PC-3 (cell line): ENCODE measurements at places on chromosomes 11 and 22. TPM values are rescaled to one million over a fixed set of nuclear protein-coding genes. Genes with fewer than 3 reads are reported as not detected.

The FXYD2 gene
- total RNA-seq: not detected in 2 replicates

The KIRREL3 gene
- 0.44 TPM in 1 of 2 replicates, not detected in the other for total RNA-seq

The CYTH4 gene
- 1.9 and 4.6 TPM in 2 replicates for total RNA-seq

The KRTAP5-7 gene
- not detected in 2 replicates for total RNA-seq

The FAU gene
- total RNA-seq: 1,119 and 1,157 TPM in 2 replicates

The ANKK1 gene
- 0.22 TPM in 1 of 2 replicates, not detected in the other for total RNA-seq

The DSCAML1 gene
- total RNA-seq: not detected in 2 replicates

The MPZL2 gene
- total RNA-seq: 40.6 and 51.5 TPM in 2 replicates

The IGSF9B gene
- 0.58 and 1.3 TPM in 2 replicates for total RNA-seq

DNA sequence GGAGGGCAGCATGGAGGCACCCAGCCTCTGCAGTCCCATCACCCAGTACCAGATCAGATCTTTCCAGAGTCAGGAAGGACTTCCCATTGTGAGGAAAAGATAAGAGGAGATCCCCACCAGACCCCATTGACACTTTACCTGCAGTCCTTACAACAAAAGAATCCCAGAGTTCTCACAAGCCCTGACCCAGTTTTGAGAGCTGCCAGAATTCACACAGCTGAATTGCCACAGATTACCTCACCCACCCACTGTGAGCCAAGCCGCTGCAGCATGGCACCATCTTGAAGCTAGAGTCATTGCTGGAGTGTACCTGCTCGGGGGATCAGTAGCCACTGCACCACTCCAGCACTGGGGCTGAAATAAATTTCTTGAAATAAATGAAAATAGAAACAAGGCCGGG, 91.8 kb upstream of the UBASH3B start:
- peaks cover 60% of the 10 kb centered on the region for H3K27me3 ChIP-seq
- H3K27ac ChIP-seq: no peak overlapping the region
- DNase-seq: no peak

GRCh38 chr22:31488346-31488883, 1.2 kb downstream of the EIF4ENIF1 start:
- peak overlapping the region; percentile 99 for H3K4me3 ChIP-seq
- no peak overlapping the region for H3K27ac ChIP-seq
- DNase-seq: no peak
- H3K4me1 ChIP-seq: peaks cover 14% of the 10 kb centered on the region; the same call in 1 of the 2 replicates
- 0 out of 2 replicates have a peak, but pooled peaks cover 8% of the 10 kb centered on the region for H3K36me3 ChIP-seq

DNA sequence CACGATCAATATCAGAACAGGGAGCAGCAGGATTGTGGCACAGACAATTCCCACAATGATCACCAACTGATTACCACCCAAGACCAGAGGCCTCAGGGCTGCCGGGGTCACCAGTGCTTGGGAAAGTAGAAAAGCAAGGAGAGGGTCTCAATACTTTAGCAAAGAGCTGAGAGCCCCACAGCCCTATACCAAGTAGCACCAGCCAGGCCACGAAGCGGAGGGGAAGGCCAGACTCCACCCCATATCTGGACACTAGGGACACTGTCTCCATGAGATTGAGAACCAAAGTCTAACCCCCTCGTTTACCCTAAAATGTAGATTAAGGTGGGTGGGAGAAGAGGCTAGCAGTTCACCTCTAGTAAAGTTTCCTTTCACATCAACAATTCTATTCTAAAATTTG, 24.1 kb upstream of the SCN2B start:
- peaks cover 8% of the 10 kb centered on the region for H3K4me1 ChIP-seq
- no peak overlapping the region for H3K4me3 ChIP-seq
- H3K27ac ChIP-seq: no peak overlapping the region
- DNase-seq: no peak
- 0 out of 2 replicates have a peak, but pooled peaks cover under 1% of the 10 kb centered on the region for H3K27me3 ChIP-seq

DNA sequence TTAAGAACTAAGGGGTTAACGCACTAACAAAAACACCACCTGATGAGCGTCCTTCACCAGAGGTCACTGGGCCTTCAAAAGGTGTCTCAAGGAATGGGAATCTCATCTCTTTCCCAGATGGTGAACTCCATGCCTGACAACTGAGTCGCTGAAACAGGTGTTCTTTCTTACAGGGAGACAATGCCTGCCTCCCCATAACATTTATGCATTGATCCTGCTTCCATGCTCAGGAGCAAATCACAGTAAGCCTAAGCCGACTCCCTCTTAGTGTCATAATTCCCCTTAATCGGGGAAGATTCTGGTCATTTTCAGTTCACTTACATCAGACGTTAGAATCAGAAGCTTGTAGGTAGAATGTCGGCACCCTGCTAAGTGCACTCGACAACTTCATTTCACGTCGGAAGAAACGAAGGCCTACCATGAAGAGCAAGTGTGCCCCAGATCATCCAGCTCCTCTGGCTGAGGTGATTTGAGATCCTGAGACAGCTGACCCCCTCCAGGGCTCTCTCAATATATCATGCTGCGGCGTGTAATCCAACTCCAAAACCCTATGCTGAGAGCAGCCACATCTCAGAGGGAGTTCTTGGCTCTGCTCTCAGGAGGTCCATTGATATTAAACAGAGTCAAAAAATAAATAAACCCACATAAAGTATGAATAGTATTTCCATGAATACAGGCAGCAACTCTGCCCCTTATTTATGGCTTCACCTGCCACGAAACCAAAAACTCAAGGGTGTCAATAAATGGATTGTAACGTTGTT, 163.1 kb downstream of the LARGE1 start:
- H3K4me1 ChIP-seq: no peaks in the 10 kb centered on the region
- no peak for DNase-seq
- H3K27me3 ChIP-seq: no peaks in the 10 kb centered on the region
- no peak overlapping the region for H3K27ac ChIP-seq
- no peaks in the 10 kb centered on the region for H3K36me3 ChIP-seq

- H3K36me3 ChIP-seq: no peaks in the 10 kb centered on the region
- H3K27ac ChIP-seq: peak overlapping the region; percentile 100; the same call in 1 of the 2 replicates
- DNase-seq: no peak
- H3K4me1 ChIP-seq: peaks cover 50% of the 10 kb centered on the region
Observed at GRCh38 chr11:33694346-33695050, 6.1 kb downstream of the C11orf91 start.

- no peak overlapping the region for H3K27ac ChIP-seq
- no peak for DNase-seq
- no peaks in the 10 kb centered on the region for H3K36me3 ChIP-seq
Observed at GRCh38 chr11:123354371-123354975, 75.6 kb upstream of the GRAMD1B start.

DNA sequence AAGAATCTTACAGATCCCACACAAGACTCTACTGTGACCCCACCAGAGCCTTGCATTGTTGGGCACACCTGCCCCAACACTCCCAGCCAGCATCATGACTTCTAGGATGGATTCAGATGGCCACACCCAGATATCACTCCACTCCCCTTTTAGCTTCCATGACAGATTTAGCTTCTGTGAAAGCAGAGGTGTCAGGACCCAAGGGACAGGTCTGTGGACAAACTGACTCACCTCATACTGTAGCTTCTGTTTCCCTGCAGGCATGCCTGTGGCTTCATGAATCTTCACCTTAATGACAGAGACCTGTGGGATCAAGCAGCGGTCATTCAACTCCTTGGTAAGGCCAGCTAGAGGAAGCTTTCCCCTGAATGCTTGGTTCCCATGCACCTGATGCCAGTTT, 8.5 kb upstream of the TBC1D10A start:
- H3K27ac ChIP-seq: no peak overlapping the region
- no peaks in the 10 kb centered on the region for H3K27me3 ChIP-seq
- no peaks in the 10 kb centered on the region for H3K4me1 ChIP-seq
- no peak overlapping the region for H3K4me3 ChIP-seq
- no peak for DNase-seq
- peaks cover 72% of the 10 kb centered on the region for H3K36me3 ChIP-seq

- H3K4me1 ChIP-seq: peaks cover 30% of the 10 kb centered on the region
- peak; percentile 96 for DNase-seq
- H3K4me3 ChIP-seq: no peak overlapping the region
Observed at GRCh38 chr11:63837027-63837688, 1.8 kb upstream of the MARK2 start.

GRCh38 chr11:48242501-48242900, 2.4 kb upstream of the OR4X2 start:
- H3K36me3 ChIP-seq: no peaks in the 10 kb centered on the region
- 0 out of 2 replicates have a peak, but pooled peaks cover 5% of the 10 kb centered on the region for H3K27me3 ChIP-seq
- no peaks in the 10 kb centered on the region for H3K4me1 ChIP-seq

GRCh38 chr11:120346233-120346632, 10.0 kb downstream of the ARHGEF12 start:
- peaks cover 27% of the 10 kb centered on the region for H3K4me1 ChIP-seq
- H3K4me3 ChIP-seq: no peak overlapping the region
- DNase-seq: no peak
- H3K27me3 ChIP-seq: no peaks in the 10 kb centered on the region
- H3K27ac ChIP-seq: no peak overlapping the region

DNA sequence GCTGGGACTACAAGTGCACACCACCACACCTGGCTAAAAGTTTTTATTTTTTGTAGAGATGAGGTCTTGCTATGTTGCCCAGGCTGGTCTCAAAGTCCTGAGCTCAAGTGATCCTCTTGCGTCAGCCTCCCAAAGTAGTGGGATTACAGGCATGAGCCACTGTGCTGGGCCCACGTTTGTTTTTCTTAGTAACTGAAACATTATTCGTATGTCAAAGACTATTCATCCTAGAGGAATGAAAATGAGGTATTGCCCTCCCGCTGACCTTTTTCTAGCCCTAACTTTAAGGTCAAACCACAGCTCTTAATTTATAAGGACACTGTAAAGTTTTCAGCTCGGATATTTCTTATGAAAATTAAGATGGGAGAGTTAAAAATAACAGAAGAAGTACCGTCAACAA, 33.2 kb upstream of the PAX6 start:
- no peak overlapping the region for H3K27ac ChIP-seq
- no peak overlapping the region for H3K4me3 ChIP-seq
- DNase-seq: no peak
- H3K36me3 ChIP-seq: no peaks in the 10 kb centered on the region
- H3K27me3 ChIP-seq: no peaks in the 10 kb centered on the region; the same call in 1 of the 2 replicates

GRCh38 chr11:20156280-20156875, 3.9 kb downstream of the DBX1 start:
- no peaks in the 10 kb centered on the region for H3K4me1 ChIP-seq
- H3K4me3 ChIP-seq: no peak overlapping the region
- no peak overlapping the region for H3K27ac ChIP-seq
- H3K36me3 ChIP-seq: no peaks in the 10 kb centered on the region
- peaks cover 46% of the 10 kb centered on the region for H3K27me3 ChIP-seq
- no peak for DNase-seq

DNA sequence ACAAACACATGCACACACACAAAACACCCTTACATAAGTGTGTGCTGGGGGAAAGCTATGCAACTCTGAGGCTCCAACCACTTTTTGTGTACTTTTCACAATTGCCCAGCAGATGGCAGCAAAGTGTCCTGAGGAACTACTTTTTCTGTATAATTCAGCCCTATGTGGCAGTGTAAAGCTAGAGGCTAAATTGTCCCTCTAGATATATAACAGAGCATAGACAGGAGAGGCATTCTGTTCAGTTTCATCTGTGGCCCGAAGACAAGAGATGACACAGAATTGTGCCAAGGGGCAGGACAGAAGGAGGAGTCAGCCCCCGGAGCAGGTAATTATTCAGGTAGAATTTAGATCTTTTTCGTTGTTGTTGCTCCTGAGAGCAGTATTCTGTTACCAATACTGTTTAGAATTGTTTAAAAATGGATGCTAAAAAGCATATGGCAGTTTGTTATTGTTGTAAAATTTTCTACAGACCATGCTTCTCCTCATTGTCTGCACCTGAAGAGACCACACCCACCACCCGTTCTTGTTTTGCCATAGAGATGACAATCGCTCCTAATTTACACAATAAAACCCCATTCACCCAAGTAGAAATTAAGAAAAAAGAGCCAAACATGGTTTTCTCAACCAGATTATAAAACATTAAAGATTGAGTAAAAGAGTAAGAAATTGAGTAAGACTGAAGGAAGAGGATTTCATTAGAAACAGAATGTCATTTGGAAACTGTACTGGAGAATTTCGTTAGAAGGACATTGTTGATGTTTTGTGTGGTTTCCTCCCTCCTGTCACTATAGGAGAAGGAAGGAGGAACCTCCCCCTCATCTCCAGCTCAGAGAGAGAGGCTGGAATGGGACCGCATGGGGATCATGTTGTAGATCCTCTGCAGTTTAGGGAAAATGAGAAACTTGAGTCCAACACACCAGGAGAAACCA, 14.5 kb upstream of the MS4A7 start:
- no peaks in the 10 kb centered on the region; the same call in 1 of the 2 replicates for H3K4me1 ChIP-seq
- peaks cover 9% of the 10 kb centered on the region; the same call in 1 of the 2 replicates for H3K27me3 ChIP-seq
- H3K27ac ChIP-seq: no peak overlapping the region

- peak overlapping the region; percentile 58 for H3K4me3 ChIP-seq
- H3K4me1 ChIP-seq: peaks cover 83% of the 10 kb centered on the region
- H3K27me3 ChIP-seq: no peaks in the 10 kb centered on the region
- H3K36me3 ChIP-seq: no peaks in the 10 kb centered on the region
- DNase-seq: peak; percentile 96
Observed at GRCh38 chr11:12693479-12694182, 19.4 kb downstream of the TEAD1 start.

DNA sequence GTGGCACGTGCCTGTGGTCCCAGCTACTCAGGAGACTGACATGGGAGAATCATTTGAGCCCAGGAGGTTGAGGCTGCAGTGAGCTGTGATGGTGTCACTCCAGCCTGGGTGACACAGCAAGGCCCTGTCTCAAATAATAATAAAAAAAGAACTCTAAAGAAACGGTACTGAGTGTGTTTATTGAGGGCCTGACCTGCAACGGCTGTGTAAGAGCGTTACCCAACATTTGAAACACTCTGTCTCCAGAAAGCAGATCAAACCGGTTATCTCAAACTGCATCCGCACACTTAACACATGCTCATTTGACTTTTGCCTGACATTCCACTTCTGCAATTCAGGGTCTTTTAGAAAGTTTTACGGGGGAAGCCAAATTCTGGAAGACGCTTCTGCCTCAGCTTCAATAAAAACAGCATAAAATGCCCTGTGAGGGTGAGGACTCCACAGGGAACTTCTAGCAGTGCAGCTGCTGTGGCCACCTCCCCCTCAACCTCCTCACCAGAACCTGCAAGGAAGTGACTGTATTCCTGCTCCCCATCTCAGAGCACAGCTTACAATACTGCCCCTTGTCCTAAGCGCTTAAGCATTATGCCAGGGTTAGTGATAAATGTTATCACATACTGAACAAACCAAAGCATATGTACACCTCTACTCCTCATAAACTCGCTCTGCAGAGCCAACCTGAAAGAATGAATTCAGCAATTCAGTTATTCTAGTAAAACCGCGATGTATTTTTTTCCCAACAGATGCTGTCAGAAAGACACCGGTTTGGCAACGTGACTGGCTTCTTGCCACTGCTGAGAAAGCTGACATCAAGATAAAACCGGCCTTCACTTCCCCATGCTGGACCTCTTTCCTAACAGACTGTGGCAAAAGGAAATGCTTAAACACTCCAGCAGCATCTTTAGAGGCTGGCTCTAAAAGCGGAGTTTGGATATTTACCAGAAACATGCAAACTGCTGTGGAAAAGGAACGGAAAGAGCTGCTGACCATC, 52.2 kb downstream of the PRDM10 start:
- H3K27ac ChIP-seq: no peak overlapping the region
- H3K4me3 ChIP-seq: no peak overlapping the region
- H3K4me1 ChIP-seq: no peaks in the 10 kb centered on the region
- H3K36me3 ChIP-seq: no peaks in the 10 kb centered on the region
- no peaks in the 10 kb centered on the region for H3K27me3 ChIP-seq

GRCh38 chr11:72112978-72113808, 698 bp upstream of the ANAPC15 start:
- peak overlapping the region; percentile 88 for H3K27ac ChIP-seq
- H3K36me3 ChIP-seq: no peaks in the 10 kb centered on the region; the same call in 1 of the 2 replicates
- H3K4me3 ChIP-seq: peak overlapping the region; percentile 69
- no peaks in the 10 kb centered on the region for H3K27me3 ChIP-seq
- no peak for DNase-seq

GRCh38 chr11:119671051-119671450, 57.9 kb downstream of the NECTIN1 start:
- H3K27ac ChIP-seq: no peak overlapping the region
- peaks cover 3% of the 10 kb centered on the region for H3K4me1 ChIP-seq
- H3K27me3 ChIP-seq: no peaks in the 10 kb centered on the region
- H3K4me3 ChIP-seq: no peak overlapping the region
